ENCODE measurements at places on chromosomes 4 and X. TPM values are rescaled to one million over a fixed set of nuclear protein-coding genes. Genes with fewer than 3 reads are reported as not detected.

DNA sequence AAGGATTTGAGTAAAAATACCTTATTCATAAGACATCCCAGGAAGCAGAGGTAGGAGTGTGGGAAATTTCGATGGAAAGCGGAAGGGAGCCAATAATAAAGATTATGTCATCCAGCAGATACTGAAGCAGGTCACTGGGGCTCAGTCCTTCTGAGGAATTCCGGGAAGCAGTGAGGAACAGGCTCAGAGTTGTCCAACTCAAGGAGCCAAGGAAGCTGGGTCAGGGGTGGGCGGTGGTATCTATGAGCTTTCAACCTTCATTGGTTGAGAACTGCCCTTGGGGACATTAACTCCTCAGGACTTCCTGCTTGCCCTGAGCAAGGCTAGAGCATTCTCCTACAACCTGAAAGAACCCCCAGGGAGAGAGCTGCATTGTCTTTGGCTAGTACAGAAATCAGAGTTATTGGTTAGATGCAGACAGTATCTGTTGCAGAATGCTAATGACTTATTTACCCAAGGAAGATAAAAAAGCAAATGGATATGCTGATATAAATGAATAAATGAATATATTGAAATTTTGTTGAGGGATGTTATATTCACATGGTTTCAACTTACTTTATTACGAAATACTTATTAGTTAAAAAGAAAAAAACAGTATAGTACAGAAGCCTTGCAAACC is 68.2 kb downstream of the DMP1 start:
- no peaks in the 10 kb centered on the region for H3K27me3 ChIP-seq
- no peak overlapping the region for H3K4me3 ChIP-seq
- H3K36me3 ChIP-seq = no peaks in the 10 kb centered on the region
- DNase-seq = no peak
- no peak overlapping the region for H3K27ac ChIP-seq

DNA sequence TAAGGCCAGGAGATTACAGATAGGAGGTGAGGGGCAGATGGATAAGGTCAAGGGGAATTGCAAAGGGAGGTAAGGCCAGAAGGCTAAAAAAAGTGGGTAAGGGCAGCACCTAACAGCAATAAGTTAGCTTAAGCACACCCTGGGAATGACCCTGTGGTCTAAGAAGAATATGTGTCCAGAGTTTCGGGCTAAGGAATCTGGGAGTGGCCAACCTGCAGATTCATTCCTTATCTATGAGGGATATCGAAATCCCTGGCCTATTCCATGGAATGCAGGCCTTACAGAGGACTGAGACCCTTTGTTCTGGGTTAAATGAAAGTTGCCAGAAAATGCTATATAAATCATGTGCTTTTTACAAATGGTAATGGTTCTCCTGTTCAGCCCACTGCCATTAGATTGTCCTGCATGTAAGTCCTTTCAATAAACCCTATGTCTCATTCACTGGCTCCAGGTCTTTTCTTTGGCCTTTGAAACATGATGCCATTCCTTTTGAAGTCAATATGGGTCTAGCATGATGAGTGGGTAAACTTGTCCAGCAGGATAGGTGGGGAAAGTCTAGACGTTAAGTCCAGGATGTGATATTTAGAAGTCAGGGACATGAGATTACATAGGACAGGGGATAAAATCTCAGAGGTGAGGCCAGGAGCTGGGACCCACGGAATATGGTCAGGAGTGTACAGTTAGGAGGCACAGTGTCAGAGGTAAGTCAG is 226.2 kb downstream of the TACR3 start:
- H3K36me3 ChIP-seq = no peaks in the 10 kb centered on the region
- H3K4me1 ChIP-seq = no peaks in the 10 kb centered on the region
- no peak overlapping the region for H3K27ac ChIP-seq
- no peaks in the 10 kb centered on the region for H3K27me3 ChIP-seq
- no peak for DNase-seq
- no peak overlapping the region for H3K4me3 ChIP-seq

SATL1 gene
- not detected for total RNA-seq

SSX2B gene
- not detected for total RNA-seq

SSX2 gene
- not detected for total RNA-seq

GRCh38 chrX:133454491-133454914 is 39.2 kb upstream of the GPC4 start:
- H3K4me3 ChIP-seq = no peak overlapping the region
- H3K4me1 ChIP-seq = no peaks in the 10 kb centered on the region
- no peaks in the 10 kb centered on the region for H3K36me3 ChIP-seq

ANXA5 gene
- total RNA-seq = 89.9 TPM

CSAG2 gene
- not detected for total RNA-seq

DNA sequence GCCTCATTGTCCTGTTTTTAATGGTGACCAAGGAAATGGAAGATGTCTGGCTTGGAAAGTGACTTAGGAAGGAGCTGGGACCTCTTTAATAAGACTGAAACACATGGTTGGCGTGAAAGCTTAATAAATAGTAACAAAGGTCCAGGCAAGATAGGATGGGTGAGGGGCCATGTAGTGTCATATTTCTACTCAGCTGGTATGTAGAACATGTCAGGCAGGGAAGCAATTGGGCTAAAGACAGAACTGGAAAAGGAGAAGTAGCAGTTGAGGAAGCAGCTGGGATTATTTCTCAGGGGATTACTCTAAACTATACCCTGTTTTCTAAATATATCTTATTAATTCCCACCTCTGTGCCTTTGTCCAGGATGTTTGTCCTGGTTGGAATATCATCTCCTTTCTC is 18.6 kb downstream of the ITGB1BP2 start:
- peaks cover 2% of the 10 kb centered on the region for H3K36me3 ChIP-seq
- no peaks in the 10 kb centered on the region for H3K27me3 ChIP-seq
- no peak overlapping the region for H3K4me3 ChIP-seq
- DNase-seq = no peak
- H3K27ac ChIP-seq = no peak overlapping the region

OPHN1 gene
- 0.51 TPM for total RNA-seq

- no peak for DNase-seq
- H3K4me1 ChIP-seq = no peaks in the 10 kb centered on the region
- no peaks in the 10 kb centered on the region for H3K27me3 ChIP-seq
- H3K27ac ChIP-seq = no peak overlapping the region
Observed at GRCh38 chr4:180598281-180598680, 1644.9 kb upstream of the TENM3 start.

DNA sequence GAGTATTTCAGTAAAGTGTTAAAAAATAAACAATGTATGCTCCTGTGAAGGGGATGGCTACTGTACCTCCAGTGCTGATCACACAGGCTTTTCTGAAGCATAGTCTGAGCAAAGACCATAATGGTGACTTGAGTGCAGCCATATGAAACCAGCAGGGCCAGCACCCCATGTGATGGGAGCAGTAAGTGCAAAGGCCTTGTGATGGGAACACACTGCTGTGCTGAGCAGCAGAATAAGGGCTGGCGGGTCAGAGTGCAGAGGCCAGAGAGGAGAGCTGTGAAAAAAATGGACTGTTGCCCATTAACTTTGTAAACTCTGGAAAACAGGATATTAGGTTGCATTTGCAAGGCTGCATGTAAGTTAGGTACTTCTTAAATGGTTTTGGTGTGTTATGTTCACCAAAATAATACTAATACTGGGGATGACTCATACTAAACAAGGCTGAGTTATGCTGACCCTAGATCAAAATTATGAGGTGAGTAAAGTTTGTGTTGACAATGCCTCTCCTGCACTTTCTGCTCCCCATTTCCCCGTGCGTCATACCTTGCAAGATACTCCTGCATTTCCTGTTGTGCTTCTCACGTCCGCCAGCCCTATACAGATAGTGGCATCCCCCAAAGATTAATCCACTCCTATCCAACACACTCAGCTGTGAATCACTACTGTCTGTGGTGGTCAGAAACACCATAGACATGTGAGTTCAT is 67.0 kb upstream of the FAM9A start:
- H3K27me3 ChIP-seq = peaks cover 2% of the 10 kb centered on the region
- no peaks in the 10 kb centered on the region for H3K4me1 ChIP-seq
- H3K4me3 ChIP-seq = no peak overlapping the region
- DNase-seq = no peak

- peak overlapping the region; percentile 51 for H3K27ac ChIP-seq
- H3K4me3 ChIP-seq = peak overlapping the region; percentile 9
- no peak for DNase-seq
- no peaks in the 10 kb centered on the region for H3K36me3 ChIP-seq
- H3K4me1 ChIP-seq = peaks cover 33% of the 10 kb centered on the region
Observed at GRCh38 chrX:30812326-30812725, 76.7 kb downstream of the TAB3 start.

- H3K27ac ChIP-seq = no peak overlapping the region
- no peak for DNase-seq
- no peak overlapping the region for H3K4me3 ChIP-seq
- no peaks in the 10 kb centered on the region for H3K27me3 ChIP-seq
Observed at GRCh38 chrX:130566028-130566683, 164.4 kb downstream of the RBMX2 start.

Data from activated B cell treated with CpG ODN at 0.5 μM for 24 hours (primary cell).